ENCODE measurements at places on chromosomes 6 and 20.

GRCh38 chr20:10853176-10853575, 179.4 kb upstream of the JAG1 start:
- DNase-seq: no peak

DNA sequence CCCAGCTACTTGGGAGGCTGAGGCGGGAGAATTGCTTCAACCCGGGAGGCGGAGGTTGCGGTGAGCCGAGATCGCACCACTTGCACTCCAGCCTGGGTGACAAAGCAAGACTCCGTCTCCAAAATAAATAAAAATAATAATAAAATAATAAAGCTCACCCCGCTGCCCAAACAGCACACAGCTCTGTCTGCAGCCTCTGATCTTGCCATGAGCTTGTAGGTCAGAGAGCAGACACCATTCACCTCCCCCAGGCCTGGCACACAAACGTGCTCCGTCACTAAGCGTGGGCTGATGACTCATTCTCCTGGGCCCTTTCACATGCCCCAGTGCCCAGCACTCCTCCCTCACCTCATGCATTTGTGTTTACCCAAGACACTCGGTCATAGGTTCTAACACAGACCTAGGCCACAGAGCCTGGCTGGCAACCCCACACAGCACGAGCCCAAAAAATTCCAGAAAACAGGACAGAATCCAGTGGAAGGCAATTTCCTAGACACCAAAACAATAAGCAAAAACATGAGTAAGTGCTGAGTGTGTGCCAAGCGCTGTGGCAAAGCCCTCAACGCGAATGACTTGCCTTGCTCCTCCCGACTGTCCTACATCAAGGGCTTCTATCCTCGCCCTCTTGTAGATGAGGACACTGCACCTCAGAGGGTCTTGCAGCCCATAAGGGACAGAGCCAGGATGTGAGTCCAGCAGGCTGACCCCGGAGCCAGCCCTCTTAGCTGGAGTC, 18.0 kb downstream of the ATP9A start:
- DNase-seq: no peak

DNA sequence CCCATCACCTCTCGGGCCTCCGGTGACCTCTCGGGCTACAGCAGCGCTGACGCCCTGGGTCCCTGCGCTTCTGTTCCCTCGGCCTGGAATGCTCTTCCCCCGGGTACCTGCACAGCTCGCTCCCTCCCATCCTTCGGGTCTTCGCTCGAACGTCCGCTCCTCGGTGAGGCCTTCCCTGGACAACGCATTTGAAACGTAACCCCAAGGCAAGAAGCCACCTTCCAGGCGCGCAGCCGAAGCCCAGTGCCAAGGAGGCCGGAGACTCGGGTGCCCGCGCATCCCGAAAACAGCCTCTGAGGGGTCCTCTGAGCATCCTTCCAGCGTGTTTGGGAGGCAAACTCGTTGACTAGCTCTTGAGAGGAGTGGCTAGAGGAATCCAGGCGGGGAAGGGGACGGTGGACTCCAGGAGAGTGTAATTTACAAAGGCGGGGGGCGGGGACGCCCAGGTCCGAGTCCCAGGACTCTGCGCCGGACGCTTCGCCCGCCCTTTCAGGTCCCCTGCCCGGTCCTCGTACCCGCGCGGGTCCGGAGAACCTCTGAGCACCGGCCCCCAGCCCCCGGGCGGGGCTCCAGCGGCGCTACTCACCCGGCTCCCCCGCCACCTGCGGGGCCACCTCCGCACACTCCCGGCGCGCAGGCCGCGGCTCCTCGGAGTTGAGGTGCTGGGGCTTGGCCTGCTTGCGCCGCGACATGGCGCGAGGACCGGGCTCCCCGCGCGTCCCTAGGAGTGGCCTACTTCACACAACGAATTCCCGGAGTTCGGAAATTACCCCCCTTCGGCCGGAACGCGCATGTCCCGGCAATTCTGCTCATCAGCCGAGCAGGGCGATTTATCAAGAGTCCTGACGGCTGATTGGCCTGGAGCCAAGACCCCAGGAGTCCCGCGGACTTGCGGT, 86.8 kb downstream of the ZFP64 start:
- DNase-seq: no peak

DNA sequence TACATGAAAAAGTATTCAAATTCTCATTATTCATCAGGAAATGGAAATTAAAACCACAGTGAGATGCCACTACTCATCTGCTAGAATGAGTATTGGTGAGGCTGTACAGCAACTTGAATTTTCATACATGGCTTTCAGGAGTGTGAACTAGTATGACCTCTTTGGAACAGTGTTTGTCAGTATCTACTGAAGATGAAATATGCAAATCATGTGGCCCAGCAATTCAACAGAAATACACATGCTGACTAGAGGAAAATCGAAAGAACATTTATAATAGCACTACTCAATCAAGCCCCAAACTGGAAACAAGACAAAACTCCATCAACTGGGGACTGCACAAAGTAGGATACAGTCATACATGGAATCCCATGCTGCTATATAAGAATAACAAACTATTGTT, 102.2 kb downstream of the DCDC2 start:
- DNase-seq: no peak

- no peak for DNase-seq
These were observed 33.0 kb downstream of the RRBP1 start for GRCh38 chr20:17648791-17649730.

GRCh38 chr6:56268266-56268665, 20.9 kb upstream of the COL21A1 start:
- DNase-seq: no peak

Data from iPS DF 6.9 (cell line).